Immature natural killer cell (primary cell): ENCODE measurements at places on chromosomes 16 and 17. TPM values are rescaled to one million over a fixed set of nuclear protein-coding genes. Genes with fewer than 3 reads are reported as not detected.

GRCh38 chr16:55370762-55371482, 46.9 kb downstream of the IRX6 start:
- peaks cover 9% of the 10 kb centered on the region for H3K27me3 ChIP-seq
- no peaks in the 10 kb centered on the region for H3K4me1 ChIP-seq
- no peak overlapping the region for H3K27ac ChIP-seq
- no peaks in the 10 kb centered on the region for H3K36me3 ChIP-seq

GRCh38 chr17:14118951-14119350, 49.6 kb downstream of the COX10 start:
- peaks cover 68% of the 10 kb centered on the region for H3K4me1 ChIP-seq
- no peak overlapping the region for H3K4me3 ChIP-seq
- H3K36me3 ChIP-seq: no peaks in the 10 kb centered on the region
- peaks cover 1% of the 10 kb centered on the region for H3K27me3 ChIP-seq

- no peak for DNase-seq
- peaks cover 3% of the 10 kb centered on the region for H3K4me1 ChIP-seq
- H3K36me3 ChIP-seq: no peaks in the 10 kb centered on the region
- H3K27me3 ChIP-seq: peaks cover 8% of the 10 kb centered on the region
Measured at GRCh38 chr16:87945351-87946042, 5.7 kb upstream of the BANP start.

The CCDC40 gene
- polyA plus RNA-seq: not detected

The HOXB13 gene
- not detected for polyA plus RNA-seq
